Spinal cord (tissue), 10 donors: ENCODE measurements at places on chromosomes 5 and 9. TPM values are rescaled to one million over a fixed set of nuclear protein-coding genes. Genes with fewer than 3 reads are reported as not detected.
A peak's percentile ranks its signal among the peaks of the same experiment; 100 is the strongest.

SPATA31C1 gene
- total RNA-seq, result 0.20 TPM

GRCh38 chr9:130680836-130681768, 12.5 kb upstream of the EXOSC2 start:
- DNase-seq, result peak; percentile 89

GRCh38 chr9:133347515-133347984, 381 bp downstream of the MED22 start:
- no peak for DNase-seq

GRCh38 chr9:20511686-20512085, 110.6 kb downstream of the MLLT3 start:
- no peak for DNase-seq

DNA sequence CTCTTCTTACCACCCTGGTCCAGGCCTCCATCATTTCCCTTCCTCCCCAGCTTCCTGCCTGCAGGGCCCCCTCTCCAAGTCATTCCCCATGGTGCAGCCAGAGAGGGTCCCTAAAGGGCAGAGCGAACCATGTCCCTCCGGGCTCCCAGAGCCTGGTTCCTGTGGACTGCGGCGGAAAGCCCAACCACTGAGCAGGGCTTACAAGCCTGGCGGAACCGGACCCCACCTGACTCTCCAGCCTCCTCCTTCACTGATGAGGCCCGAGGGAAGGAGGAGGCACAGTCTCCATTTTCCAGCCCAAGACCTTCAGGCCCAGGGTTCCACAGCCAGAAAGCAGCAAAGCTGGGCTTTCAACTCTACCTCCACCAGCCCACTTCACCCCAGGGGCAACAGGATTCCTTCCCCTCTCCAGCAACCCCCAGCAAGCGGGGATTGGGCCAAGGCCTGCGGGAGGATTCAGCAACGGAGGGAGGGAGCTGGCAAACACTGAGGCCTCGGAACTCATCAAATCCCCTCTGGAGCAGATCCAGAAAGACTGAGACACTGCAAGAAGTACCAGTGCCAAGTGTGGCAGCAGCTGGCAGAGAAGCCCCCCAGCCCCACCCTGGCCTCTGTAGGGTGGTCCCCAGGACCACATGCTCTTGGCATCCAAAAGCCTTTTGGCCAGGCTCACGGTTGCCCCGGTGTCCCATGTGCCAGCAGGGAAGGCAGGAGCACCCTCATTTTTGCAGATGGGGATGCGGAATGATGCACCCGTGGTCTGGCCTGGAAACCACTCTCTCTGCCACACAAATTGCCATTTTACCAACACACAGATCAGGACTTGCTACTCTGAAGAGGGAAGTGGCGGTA, 3.1 kb downstream of the FAM163B start:
- no peak for DNase-seq

- DNase-seq, result no peak
Measured at GRCh38 chr9:21141427-21141882, at the start of gene IFNW1. Gene IFNW1, minus strand, starts transcription at chr9:21141832. Its CDS starts 262 bp downstream, at chr9:21141570.

TMEM232 gene
- 20.3 TPM for total RNA-seq

DNA sequence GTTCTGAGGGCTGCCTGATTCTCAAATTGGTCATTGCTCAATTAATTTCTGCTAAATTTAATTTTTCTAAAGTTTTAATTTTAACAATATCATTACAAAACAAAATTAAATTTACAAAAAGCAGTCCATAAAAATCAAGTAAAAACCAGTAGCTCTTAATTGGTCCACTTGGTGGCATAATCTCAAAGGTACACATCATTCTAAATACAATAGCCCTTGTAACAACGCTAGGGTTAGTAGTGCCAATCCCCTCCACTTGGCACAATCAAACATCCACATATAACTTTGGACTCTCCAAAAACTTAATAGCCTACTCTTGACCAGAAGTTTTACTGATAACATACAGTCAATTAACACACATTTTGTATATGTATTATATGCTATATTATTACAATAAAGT, 1.9 kb upstream of the NDUFB6 start:
- DNase-seq, result no peak

- no peak for DNase-seq
Measured at GRCh38 chr5:173762930-173763329, 125.2 kb upstream of the CPEB4 start.

GRCh38 chr5:56212130-56212879, 20.8 kb downstream of the ANKRD55 start:
- no peak for DNase-seq

DNA sequence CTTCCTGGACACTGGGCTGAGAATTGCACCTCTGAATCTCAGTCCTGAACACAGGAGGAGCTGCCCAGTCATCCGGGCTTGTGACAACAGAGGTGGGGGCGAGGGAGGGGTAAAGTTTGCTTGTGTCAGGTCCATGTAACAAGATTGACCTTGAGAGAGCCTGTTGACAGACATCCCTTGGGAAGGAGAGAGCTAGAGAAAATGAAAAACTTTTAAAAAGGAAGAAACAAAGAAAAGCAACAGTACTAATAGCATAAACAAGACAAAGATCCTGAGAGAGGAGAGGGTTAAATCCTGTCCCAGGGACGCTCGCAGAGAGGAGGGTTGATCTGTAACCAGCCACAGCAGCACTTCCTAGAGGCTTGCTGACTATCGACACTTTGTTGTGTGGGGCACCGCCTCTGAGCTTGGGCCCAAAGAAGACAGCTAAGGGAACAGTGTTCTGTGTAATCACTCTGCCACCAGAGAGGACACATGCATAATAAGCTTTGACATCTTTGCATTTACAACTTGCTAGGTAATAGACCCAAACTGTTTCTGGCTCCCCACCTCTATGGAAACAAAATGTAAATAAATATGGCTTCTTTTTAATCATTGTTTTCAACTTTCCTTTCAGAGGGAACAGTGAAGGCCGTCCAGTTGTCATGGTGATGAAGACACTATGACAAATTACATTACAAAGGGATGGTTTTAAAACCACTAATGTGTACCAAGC, 363.7 kb downstream of the CSNK1G3 start:
- no peak for DNase-seq

DNA sequence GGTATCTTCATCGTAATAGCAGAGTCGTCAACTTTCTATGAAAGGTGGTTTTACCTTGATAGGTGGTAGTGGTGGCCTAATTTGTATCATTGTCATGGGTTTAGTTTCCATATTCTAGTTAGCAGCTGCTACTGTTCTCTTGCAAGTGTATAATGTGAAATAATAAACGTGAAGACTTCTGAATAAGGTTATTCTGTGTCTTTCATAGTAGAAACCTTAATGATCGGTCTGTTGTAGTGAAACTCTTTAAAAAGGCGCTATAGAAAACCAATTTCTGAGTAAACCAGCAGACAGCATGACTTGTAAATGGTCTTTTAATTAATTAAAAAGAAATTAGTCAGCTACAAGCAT, 1.6 kb downstream of the SET start:
- no peak for DNase-seq

DNA sequence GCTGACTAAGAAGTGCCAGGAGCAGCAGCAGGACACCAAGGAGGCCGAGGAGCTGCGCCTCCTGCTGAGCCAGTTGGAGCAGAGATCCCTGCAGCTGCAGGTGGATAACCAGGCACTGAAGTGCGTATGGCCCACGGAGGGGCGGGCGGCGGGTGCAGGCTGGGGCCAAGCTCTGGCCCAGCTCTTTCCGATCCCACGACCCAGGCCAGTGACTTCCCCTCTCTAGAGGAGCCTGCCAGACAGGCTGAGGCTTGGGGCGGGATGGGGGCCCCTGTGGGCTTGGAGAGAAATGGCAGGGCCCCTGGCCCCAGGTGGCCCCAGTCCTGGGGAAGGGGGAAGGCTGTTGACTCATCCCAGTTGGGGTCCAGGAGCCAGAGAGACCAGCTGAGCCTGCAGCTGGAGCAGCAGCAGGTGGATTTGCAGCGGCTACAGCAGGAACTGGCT, 3.6 kb downstream of the PTRH1 start:
- DNase-seq, result no peak

CHSY3 gene
- 11.9 TPM for total RNA-seq

GRCh38 chr5:65197531-65198455, 283.9 kb downstream of the ADAMTS6 start:
- DNase-seq, result no peak

RORB gene
- 4.3 TPM for total RNA-seq

F12 gene
- 1.9 TPM for total RNA-seq

DNA sequence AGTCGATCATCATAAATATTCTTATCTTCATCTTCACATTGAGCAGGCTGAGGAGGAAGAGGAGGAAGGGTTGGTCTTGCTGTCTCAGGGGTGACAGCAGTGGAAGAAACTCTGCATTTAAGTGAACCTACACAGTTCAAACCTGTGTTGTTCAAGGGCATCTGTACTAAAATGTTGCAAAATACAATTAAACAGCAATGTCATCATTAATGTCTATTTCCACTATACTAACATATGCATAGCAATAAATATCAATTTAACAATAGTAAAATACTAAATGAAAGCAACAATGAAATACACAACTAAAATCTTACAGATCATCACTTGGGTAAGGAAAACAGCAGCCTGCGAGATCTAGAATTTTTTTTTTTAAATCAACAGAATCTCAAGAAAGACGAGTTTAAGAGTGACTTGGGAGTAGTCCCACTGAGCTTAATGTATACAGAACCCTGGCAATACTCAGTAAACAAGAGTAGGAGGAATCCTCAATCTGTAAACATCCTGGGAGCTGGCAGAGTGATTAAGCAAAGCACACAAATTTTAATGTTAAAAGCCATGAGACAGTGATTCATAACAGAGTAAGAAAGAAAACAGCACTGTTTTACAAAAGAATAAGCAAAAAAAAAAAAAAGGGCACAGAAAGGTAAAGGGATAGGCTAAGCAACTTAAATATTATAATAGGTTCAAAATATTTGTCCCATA, 10.0 kb downstream of the HOMER1 start:
- DNase-seq, result no peak

DNA sequence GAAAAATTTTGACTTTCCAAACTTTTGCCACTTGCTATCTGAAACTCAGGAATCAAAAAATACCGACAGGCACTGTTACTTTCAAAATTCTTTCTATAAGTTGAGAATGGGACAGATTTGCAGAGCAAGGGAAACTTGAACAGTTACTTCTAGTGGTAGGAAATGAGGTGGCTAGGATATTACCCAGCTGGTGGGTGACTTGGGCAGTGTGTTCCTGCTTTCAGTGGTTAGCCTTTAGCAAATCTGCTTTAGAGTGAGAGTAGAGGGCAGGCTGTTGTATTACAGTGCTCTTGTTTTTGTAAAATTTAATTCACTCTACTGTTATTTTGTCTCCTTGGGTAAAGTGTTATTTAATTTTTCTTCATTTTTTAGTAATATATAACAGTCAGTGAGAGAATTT, 40.2 kb upstream of the ROPN1L start:
- DNase-seq, result no peak

GRCh38 chr9:108746864-108747263, 108.9 kb downstream of the ACTL7B start:
- no peak for DNase-seq

IL17B gene
- 2.9 TPM for total RNA-seq

GRCh38 chr9:138044485-138045383, 167.2 kb downstream of the CACNA1B start:
- peak; percentile 46 for DNase-seq

DNA sequence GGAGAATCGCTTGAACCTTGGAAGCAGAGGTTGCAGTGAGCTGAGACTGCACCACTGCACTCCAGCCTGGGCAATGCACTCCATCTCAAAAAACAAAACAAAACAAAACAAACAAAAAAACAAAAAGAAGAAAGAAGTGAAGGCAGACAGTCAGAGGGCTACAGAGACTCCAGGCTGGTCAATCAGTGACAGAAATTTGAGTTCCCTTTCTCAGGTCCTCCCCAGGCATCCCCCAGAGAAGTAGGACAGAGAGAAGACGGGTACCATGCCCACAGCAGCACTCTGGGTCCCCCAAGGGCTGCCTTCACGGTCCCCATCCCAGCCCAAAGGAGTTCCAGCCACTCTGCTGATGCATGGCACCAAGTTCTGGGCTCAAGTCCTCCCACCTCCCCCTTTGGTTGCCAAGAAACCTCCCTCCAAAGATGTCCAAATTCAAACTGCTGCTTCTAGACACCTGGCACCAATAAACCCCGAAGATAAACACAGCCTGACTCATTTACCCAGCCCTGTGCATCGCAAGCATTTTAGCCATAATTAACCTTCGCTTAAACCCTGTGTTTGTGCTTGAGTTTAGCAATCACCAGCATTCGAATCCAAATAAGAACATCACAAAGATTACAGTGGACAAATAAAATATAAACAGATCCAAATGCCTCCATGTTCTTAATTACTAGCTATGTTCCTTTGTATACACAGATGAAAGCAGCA, 24.0 kb downstream of the SEMA4D start:
- no peak for DNase-seq

EDIL3 gene
- 70.2 TPM for total RNA-seq

DNA sequence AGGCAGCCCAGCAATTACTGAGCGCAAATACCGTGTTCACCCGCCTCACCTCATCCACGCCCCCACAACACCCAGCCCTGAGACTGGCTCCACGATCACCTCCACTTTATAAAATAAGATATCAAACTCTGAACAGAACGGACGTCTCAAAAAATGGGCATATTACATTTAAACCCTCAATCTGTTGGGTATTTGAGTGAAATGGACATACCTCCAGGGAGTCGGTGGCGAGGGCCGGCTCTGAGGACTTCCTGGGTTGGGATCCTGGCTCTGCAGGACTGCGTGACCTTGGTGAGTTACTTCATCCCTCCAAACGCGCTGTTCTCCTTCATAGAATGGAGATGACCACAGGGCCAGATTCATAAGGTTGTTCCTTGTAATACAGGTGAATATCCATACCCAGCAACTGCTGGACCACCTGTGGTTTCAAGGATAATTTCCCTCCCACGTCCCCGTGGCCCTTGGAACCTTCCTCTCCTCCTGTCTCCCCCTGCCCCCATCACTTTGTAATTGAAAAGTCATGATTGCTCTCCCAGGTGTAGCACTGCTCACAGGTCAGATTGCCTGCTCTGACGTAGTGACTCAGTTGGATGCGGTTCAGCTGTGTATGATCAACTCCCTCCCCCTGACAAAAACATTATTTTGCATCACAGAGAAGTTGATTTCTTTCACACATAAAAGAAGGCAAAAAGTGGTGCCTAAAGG, 135.6 kb downstream of the KCNIP1 start:
- DNase-seq, result no peak

GRCh38 chr9:95102001-95102433, 215.5 kb downstream of the FANCC start:
- peak; percentile 68 for DNase-seq

IL7R gene
- total RNA-seq, result 0.50 TPM

DNA sequence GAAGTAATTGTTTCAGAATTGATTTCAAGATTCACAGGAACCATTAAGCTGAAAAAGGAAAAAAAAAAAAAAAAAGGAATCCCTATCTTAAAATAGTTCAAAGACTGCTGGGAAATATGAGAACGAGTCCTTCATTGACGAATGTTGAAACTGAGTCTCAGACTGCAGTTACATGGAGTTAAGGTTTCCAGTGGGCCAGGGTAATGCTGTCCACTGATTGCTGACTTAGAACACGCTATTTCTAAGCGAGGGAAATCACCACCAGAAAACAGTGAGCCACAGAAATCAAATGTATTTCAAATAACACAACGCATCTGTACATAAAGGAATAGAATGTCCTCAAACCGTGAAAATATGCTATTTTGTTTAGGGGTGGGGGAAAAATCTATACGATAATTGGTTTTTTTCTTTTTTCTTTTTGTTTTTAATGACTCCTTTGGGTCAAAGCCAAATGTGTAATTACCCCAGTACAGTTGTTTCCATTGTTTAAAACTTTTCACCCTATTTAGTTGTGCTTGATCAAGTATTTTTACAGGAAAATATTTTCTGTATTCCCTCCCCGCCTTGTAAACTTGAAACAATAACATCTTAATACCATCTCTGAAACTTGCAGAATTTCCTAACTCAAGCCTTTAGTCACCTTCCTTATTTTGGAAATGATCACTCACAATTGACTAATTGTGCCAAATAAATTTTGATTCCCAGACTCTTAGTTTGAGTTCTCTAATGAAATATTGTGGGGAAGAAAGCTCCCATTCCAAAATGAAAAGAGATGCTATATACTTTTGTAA, 208.3 kb downstream of the MCTP1 start:
- no peak for DNase-seq

TTC39B gene
- 25.2 TPM for total RNA-seq
